Neuronal stem cell (in vitro differentiated cells): ENCODE measurements at places on chromosomes 12 and 14.

GRCh38 chr12:80941916-80942315 is 4.2 kb upstream of the LIN7A start:
- DNase-seq, result no peak

GRCh38 chr12:103247531-103247930 is 248.2 kb downstream of the C12orf42 start:
- DNase-seq, result no peak

GRCh38 chr14:68631394-68632053 is 161.3 kb downstream of the ZFP36L1 start:
- DNase-seq, result no peak

GRCh38 chr12:22275843-22276242 is 58.7 kb downstream of the ST8SIA1 start:
- no peak for DNase-seq

- no peak for DNase-seq
These were observed 16.6 kb upstream of the TRAF3 start for GRCh38 chr14:102760496-102761193.

DNA sequence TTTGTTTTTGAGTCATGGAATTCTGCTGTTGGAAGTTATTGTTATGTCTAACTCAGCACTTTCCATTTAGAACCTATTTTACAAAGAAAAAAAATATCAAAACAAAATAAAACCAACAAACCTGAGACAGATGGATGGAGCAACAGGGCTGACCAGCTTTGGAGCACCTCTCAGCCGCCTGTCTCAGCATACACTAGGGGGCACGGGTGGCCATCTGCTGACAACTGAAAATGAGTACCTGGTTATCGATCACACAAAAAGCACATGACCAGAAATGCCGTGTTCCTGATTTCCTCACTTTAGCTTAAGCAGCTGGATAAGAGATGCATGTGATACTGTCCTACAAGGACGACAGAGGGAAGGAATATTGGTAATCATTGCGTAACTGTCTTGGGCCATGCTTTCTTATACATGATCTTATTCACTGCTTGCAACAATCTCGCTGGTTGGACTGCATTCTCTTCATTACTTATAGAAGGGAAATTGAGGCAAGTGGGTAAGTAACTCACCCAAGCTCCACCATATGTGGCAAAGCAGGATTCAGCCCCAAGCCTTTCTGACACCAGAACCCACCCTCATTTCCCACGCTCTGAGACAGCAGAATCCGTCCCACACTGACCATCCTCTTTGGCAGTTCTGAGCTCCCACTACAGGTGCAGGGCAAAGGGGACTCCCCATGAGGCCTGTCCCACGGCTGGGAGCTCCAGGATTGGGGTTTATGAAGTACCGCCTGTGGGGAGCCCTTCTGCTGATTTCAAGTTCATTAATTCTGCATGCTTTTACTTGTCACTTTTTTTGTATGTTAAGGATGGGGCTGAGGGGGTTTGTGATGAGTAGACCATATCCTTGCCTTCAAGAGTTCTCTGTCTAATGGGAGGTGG is 43.5 kb downstream of the C14orf132 start:
- no peak for DNase-seq

- DNase-seq, result no peak
These were observed 17.7 kb downstream of the SLC4A8 start for GRCh38 chr12:51442324-51442723.

- no peak for DNase-seq
These were observed 55.1 kb downstream of the TTC6 start for GRCh38 chr14:37650356-37651037.

GRCh38 chr14:21309238-21309636 is 29.4 kb downstream of the RPGRIP1 start:
- no peak for DNase-seq

DNA sequence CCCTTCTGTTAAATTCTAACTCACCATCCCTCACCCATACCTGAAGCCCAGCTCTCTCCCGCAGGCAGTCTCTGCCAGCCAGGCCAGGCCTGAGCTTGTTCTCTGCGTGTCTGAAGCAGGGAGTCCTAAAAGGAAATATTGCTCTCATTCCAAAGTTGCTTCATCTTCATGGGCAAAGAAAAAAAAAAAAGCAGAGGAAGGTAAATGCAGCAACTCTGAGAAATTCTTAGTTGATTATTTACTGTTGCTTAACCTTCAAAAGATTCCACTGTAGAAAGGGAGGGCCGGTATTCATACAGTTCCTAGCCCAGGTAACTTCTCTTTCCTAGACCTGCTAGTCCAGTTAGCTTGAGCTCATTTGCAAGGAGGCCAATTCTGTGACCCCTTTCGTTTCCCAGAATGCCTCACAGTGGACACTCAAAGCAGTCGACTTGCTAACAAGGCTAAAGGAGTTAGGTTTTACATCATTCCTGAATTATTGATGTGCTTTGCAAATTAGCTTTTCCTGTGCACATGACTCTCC is 193.5 kb upstream of the EEA1 start:
- no peak for DNase-seq

DNA sequence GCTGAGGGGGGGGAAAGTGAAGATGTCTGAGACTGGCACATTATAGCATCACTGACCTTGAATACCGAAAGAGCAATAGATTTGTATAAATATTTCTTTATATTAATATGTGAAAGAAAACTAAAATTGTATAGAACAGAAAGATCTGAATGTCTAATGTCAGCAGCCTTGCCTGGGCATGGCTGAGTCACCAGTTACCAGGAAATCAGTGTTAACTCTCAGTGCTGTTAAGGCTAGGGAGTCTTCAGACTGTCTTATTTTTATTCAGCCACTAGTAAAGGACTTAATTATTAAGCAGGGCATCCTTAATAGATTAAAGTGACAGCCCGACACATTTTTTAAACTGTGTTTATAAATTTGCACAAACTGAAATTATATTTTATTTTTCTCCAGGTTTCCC is 122.9 kb upstream of the AEBP2 start:
- no peak for DNase-seq

DNA sequence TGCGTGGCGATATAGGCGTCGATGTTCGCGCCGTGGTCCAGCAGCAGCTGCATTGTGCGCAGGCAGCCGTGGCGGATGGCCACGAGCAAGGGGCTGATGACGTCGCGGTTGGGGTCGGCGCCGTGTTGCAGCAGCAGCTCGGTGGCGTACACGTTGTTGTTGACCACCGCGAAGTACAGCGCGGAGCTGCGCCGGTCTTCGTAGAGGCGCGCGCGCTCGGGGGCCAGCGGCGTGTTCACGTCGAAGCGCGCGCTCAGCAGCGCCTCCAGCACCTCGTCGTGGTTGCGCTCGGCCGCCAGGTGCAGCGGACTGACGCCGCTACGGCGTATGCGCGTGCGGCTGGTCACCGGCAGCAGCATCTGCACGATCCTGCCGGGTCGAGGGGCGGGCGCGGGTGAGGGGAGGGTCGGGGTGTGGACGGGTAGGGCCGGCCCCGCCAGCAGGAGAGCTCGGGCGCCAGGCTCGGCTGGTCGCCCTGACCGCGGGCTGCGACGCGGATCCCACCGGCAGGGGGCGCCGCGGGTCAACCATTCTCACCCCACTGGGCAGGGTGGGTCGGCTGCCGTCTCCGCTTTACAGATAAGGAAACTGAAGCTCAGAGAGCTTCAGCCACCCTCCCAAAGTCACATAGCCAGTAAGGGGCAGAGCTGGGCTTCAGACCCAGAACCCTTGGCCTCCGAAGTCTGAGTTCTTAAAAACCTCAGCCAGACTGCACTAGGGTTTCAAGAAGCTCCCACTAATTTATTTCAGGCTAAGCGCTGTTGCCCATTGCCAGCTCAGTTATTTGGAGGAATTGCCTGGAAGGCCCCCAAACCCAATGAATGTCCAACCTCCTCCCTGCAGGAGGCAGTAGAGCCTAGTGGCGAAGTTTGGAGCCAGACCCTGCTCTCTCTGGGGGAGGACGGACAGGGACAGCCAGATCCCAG is 12.4 kb downstream of the FAM181A start:
- DNase-seq, result peak; percentile 74

- no peak for DNase-seq
These were observed 77.3 kb downstream of the IRF2BPL start for GRCh38 chr14:76951166-76951565.

- DNase-seq, result no peak
These were observed 4.7 kb downstream of the PPP2R3C start for GRCh38 chr14:35117112-35117511.

DNA sequence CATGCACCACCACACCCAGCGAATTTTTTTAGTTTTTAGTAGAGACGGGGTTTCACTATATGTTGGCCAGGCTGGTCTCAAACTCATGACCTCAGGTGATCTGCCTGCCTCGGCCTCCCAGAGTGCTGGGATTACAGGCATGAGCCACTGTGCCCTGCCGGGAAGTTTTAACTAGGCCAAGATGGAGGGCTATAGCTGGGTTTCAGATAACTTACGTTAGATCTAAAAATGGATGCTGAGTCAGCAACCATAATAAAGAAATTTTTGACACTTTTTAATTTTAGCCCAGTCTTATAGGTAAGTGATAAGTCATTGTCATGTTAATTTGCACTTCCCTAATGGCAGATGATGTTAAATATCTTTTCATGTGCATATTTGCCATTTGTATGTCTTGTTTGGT is 14.4 kb downstream of the ZDHHC17 start:
- no peak for DNase-seq

GRCh38 chr14:57060276-57060955 is 208.3 kb downstream of the EXOC5 start:
- DNase-seq, result no peak

DNA sequence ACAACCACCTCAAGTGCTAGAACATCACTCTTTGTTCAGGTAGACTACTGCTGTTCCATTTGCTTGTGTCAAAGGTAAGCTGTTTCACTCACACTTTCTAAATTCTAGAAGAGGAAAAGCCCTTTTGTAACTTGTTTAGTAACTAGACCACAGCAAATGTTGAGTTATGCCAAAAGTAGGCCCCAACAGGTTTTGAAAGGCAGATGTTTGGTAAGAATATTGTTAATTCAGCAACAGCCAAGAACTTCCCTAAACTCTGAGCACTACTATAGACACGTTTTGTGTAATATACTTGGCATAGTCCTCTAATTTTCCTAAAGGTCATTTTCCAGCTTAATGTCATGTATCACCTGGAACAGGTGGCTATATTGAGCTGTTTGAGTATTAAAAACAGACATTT is 79.0 kb downstream of the DCAF5 start:
- no peak for DNase-seq

DNA sequence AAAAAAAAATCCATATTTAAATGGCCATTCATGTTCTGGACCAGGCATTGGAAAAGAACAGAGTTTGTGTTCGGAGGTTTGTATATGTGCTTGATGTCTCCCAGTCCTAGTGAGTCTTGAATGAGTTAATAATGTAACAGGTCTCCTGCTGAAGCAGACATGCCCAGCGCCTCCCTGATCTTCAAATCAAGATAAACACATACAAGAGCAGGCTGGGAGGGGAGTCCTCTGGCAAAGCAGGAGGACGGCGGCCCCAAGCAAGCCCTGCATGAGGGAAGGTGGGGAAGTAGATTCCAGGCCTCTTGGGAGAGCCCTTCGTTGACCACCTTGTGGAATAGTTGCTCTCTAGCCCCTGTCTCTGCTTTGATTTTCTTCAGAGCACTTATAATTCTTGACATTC is 156.3 kb downstream of the ZFP36L1 start:
- DNase-seq, result no peak

DNA sequence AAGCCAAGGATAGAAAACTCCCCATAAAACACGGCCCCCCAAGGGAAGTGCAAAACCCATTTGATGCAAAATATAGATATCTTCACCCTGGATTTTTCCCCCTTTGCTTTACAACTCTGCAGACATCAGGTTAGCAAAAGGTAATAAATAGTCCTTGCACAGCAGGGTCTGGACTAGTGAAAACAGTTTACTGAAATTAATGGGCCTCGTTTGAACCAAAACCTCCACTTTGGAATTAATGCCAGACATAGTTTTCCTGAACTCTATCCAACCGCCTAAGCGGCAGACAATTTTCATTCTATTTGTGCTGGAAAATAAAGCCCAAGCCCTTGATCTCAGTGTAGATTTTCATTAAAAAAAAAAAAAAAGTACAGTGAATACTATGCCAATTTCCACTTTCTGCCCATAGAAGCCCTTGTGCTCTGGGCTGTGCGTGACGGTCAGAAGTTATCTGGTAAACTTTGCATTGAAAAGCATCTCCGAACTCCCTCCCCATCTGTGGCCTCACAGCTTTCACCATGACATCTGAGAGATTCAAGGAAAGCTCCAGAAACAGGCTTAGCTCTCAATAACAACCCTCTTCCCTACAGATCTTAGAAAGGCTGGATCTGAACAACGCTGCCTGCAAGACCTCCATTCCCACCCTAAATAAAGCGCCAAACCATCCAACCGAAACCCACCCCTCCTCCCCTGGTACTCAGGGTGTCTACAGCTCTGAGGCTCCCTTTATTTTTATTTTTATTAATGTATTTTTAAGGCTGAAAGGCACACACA is 11.0 kb upstream of the IRF2BPL start:
- DNase-seq, result no peak

DNA sequence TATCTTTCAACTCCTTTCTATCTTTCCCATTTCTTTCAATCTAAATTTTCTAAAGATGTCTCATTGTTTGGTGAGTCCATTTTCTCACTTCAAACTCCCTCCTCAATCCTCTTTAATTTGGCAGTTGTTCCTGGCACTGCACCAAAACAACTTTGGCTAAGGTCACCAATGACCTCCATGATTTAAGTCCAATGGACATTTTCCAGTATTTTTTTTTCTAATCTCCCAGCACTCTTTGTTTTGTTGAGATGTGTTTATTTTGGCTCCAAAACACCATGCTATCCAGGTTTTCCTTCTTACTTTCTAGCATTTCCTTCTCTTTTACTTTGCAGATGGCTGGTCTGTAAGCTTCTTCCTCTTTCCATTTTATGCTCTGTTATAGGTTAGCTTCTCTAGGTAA is 42.5 kb upstream of the OTOGL start:
- DNase-seq, result no peak

DNA sequence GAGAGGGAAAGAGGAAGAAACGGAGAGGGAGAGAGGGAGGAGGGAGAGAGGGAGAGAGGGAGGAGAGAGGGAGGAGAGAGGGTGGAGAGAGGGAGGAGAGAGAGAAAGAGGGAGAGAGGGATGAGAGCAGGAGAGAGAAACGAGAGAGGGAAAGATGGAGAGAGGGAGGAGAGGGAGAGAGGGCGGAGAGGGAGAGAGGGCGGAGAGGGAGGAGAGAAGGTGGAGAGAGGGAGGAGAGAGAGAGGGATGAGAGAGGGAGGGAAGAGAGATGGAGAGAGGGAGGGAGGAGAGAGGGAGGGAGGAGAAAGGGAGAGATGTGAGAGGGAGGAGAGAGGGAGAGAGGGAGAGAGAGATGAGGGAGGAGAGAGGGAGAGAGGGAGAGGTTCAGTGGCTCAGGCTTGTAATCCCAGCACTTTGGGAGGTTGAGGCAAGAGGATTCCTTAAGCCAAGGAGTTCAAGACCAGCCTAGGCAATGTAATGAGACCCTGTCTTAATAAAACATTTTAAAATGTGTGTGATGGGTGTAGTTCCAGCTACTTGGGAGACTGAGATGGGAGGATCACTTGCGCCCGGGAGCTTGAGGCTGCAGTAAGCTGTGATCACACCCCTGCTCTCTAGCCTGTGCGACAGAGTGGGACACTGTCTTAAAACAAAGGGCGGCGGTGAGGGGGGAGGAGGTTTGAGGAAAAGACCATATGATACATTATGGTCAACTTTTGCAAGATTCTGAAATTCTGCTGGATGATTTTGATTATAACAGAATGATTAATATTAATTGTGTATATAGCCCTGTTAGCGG is 21.3 kb upstream of the SNRPF start:
- DNase-seq, result no peak

- DNase-seq, result no peak
These were observed 84.7 kb downstream of the GPATCH2L start for GRCh38 chr14:76236172-76237130.
